CD4-positive, alpha-beta T cell treated with Interleukin-1 beta for 1 hour (primary cell): ENCODE measurements at places on chromosomes 6 and 20.

GRCh38 chr20:22794200-22794599 lies 209.8 kb upstream of the FOXA2 start:
- DNase-seq, result no peak

DNA sequence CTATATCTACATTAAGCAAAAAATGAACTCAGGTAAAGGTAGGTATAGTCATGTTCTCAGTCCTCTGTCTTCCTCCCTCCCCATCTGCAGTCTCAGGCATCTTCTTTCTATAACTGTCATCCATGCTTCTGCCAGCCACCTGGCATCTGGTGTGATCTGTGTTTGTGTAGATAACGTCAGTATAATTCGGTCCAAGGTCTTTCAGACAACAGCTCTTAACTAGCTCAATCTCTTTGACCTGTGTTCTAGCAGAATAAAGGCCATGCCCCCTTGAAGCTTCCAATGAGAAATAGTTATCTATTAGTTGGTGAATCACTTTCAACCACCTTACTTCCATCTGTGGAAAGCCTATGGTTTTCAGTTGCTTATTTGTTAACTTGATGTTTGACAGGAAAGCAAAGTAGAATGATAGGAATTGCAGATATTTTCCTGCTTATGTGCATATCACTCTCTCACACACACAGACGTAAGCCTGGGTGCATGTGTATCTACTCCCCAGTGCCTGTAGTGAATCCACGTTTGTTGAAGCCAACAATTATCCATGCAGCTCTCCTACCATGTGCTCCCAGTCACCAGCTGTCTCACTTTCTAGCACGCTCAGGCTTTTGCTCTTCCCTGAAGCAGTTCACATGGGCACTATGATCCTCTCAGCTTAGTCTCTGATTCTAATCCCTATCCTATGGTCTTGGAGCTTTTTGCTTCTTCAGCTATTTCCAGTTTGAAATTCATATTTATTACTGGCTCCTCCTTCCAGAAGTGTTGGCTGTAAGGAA lies 433.7 kb upstream of the MANEA start:
- no peak for DNase-seq

GRCh38 chr6:79239536-79240168 lies 5.2 kb upstream of the HMGN3 start:
- DNase-seq, result no peak

DNA sequence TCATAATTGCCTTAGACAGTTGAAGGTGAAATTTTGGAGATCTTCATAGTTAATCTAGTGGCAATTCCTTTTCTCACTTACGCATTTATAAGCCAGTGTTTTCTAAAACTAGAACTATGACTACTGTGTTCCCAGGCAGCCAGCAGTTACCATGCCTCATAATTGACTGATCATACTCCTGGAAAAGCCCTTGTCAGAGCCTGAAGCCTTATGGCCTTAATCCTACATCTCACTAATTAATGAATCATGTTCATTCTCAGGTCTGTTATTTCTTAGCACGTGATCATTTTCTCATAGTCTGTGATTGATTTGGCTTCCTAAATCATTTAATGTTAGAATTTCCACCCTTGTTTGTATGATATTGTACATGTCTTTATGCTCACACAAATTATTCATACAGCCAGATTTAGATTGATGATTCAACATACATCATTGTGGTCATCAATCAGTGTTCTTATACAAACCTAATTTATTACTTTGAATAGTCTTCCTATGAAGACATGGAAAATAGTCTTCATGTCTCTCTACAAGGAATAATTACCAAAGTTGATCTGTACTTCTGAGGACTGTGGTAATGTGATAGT lies 132.6 kb upstream of the ASCC3 start:
- DNase-seq, result no peak

- DNase-seq, result no peak
Measured at GRCh38 chr20:53245574-53245973, 273.4 kb downstream of the TSHZ2 start.

GRCh38 chr6:33410711-33411631 lies at the start of gene PHF1:
PHF1 (plus strand) TSS chr6:33411014; CDS start chr6:33412264, 1,250 bp downstream.
- peak; percentile 94 for DNase-seq

DNA sequence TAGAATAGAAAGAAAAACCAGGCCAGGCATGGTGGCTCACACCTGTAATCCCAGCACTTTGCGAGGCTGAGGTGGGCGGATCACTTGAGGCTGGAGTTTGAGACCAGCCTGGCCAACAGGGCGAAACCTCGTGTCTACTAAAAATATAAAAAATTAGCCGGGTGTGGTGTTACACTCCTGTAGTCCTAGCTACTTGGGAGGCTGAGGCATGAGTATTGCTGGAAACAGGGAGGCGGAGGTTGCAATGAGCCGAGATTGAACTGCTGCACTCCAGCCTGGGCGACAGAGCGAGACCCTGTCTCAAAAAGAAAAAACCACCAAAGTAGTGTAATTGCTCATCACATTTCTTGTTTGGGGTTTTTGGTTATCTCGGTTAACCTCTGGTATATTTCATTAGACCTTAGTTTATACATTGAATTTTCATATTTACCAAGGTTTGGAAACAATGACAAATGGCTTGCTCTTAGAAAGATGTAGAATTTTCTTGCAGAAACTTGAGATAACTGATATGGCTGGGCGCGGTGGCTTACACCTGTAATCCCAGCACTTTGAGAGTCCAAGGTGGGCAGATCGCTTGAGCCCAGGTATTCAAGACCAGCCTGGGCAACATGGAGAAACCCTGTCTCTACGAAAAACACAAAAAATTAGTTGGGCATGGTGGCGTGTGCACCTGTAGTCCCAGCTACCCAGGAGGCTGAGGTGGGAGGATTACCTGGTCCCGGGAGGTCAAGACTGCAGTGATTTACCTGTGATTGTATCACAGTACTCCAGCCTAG lies 14.2 kb downstream of the ITCH start:
- DNase-seq, result no peak

GRCh38 chr6:96195272-96195671 lies 179.5 kb downstream of the FUT9 start:
- DNase-seq, result no peak

- no peak for DNase-seq
Measured at GRCh38 chr6:170205126-170205525, 85.8 kb downstream of the DLL1 start.

GRCh38 chr6:39078695-39079094 lies 30.1 kb downstream of the GLP1R start:
- DNase-seq, result no peak

DNA sequence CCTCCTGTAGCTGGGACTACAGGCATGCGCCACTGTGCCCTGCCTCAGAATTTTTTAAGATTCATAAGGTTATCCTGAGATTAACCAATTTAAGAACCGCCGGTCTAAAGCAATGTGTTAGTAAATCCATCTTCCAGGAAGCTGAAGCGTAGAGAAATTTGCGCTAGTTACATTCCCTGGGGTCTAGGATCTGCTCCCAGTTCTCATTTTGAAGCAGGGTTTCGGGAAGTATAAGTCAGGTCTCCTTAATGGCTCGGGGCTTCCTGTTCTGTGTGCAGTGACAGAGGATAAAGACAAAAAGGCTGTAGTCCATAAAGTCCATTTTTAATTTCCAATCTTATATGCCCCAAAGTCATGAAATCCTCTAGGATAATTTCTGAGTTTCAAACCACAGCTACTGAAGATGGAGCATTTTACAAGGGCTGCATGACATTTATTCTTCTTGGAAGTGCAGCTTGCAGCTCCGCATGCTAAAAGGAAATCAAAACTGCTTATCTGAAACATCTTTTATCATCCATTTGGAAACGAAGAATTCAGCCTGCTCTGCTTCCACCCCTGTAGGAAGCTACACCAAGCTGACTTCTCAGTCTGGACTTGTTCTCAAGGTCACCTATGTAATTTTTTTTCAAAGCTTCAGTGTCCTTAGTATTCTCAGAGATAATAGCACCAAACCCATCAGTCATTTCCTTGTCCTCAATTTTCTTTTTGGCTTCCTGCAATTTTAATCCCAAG lies 326.1 kb downstream of the PRL start:
- DNase-seq, result no peak

DNA sequence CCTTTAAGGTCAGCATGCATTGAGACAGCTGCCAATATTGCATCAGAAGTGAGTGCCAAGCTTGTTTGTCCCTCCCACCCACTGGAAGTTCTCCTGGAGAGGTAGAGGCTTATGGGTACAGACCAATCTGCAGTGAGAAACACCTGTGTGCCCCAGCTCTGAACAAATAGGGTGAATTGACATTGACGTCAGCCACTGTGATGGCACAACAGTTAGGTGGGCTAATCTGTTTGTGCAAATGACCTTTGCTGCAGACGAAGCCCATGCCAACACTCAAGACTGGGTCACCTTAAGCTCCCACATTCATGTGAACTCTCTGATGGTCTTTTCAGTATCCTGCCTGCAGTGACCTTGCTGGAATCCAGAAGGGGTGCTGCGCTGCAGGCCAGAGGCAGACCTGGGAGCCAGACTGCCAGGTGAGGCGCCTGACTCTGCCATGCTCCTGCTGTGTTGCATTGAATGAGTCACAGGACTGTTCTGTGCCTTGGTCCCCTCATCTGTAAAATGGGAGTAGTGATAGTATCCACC lies 99.9 kb downstream of the ALDH8A1 start:
- no peak for DNase-seq

DNA sequence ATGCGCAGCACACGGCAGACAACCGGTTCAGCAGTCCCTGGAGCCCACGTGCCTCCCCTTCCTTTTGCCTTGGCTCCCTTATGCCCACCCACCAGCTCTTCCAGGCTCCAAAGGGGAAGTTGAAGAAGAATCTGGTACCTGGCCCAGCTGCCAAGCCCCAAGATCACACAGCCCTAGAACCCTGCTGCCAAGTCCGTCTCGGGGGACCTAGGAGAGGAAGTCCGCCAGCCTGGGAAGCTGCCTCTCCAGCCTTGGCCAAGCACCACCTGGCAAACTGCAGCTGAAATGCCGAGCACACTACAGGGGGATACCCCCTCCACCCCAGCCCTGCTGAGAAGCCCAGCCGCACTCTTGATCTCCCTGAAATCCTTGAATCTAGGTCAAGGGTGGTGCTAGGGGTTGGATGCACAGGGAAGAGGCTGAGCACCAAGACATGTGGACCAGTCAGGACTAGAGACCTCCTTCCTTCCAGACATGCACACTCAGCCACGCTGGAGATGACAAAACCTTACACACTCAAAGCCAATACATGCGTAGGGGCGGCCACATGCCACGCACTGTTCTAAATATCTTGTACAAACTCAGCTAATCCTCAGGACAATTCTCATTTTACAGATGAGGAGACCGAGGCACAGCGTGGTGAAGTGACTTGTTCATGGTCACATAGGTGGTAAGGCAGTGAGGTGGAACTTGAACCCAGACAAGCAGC lies 124.1 kb downstream of the PREX1 start:
- DNase-seq, result no peak

- DNase-seq, result no peak
Measured at GRCh38 chr6:128827675-128828464, 55.1 kb upstream of the LAMA2 start.

DNA sequence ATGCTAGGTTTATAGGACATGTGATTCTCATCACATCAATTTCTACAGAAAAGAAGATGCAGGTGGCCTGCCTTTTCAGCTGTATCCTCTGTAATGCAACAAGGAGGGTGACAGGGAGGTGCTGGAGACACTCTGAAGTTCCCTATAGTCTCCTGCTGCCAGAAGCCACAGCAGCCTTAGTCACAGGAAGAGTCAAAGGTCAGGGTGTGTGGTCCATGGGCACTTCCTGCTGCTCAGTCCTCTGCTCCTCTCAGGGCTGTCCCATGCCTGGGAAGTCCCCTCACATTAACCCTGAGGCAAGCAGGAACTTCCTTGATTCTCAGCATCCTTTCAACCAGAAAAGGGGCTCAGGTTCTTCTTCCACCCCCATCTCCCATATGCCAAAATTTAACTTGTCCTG lies 144.8 kb upstream of the FOXA2 start:
- no peak for DNase-seq

DNA sequence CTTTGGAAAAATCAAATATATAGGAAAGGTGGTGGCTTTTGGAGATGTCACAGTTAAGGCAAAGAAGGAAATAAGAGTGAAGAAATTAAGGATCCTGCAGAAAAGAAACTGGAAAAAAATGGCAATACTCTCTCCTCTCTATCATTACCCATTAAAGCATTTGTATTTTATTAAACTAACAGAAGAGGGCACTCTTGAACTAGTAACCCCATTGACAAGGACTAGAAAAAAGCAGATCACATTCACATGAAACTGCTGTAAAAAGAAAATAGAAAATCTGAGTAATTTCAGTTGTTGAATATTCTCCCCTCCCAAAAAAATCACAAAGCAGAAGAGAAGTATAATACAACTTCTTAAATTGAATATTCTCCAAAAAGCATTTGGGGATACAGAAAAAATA lies 104.1 kb upstream of the SLC35B3 start:
- DNase-seq, result no peak

DNA sequence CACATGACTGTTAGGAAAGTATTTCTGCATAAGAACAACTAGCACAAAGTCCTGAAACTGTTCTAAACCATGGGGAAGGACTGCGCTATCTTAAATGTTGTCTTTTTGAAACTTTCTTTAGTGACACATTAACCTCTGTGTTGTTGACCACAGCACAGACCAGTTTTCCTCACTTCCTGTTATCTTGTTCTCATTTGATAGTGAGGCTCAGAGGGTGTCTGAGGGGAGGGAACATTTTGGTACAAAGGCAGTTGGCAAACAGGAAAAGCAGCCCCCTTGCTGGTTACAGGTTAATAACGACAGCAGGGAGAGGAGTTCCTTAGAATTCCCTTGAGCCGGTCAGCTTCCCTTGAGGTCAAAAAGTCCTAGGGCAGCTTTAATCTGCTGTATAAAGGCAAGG lies 143.5 kb upstream of the BMP2 start:
- DNase-seq, result no peak

DNA sequence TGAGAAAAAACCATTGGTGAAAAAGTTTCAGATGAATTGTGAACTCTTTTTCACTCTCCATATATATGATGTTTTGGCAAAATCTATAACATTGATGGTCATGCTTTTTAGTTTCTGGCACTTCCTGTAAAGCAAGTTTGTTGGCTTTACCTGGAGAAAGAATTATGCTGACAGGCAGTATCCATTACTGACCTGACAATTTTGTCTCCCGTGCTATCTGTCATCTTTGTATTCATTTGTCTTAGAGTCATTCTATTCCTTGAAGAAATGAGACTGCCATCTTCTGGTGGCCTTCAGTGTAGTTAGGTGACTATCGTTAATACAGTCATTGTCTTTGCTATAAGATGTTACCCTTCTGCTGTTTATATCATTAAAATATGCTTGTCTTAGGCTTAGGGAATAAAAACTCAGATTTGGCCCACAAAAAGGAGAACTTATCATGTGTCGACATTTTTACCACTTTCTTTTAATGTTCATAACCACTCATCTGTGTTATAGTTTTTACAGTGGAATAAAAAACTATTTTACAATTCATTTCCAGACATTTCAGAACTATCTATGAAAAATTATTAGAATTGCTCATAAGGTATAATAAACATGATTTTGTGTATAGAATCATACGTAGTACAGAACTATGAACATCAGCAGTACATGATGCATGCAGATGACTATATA lies 707.0 kb downstream of the EPM2A start:
- DNase-seq, result peak; percentile 19
